ENCODE measurements at places on chromosomes 7 and 10.
A peak's percentile ranks its signal among the peaks of the same experiment; 100 is the strongest.

- DNase-seq: no peak
These were observed 54.6 kb upstream of the GPR158 start for GRCh38 chr10:25120188-25120587.

- DNase-seq: peak; percentile 60
These were observed 38.7 kb upstream of the CDK1 start for GRCh38 chr10:60739558-60739957.

- DNase-seq: no peak
These were observed 67.0 kb downstream of the ATE1 start for GRCh38 chr10:121860810-121861209.

DNA sequence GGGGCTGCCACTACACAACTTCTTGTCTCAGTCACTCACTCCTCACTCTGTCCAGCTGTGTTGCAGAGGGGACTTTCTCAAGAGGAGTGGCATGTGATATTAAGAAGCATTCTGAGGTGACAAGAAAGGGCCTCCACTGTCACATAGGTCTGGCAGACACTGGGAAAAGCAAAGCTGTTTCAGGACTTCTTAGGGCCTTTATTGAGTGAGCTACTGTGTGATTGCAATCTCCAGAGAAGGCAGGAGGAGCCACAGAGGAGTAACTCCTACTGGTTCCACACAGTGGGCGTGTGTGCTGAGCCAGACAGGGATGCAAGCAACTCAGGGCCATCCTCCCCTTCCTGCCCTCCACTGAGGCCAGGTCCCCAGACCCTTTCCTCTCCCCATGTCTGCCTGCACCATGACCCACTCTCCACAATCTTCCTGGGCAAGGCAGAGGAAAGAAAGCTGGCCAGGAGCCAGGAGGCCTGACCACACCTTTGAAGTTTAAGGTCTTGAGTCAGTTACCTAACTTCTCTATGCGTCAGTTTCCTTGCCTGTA, 262.0 kb upstream of the ZMIZ1 start:
- DNase-seq: peak; percentile 23

- DNase-seq: peak; percentile 32
These were observed 55.6 kb upstream of the CAMK2B start for GRCh38 chr7:44380831-44381493.

Measured in astrocyte (in vitro differentiated cells and primary cell).